ENCODE measurements at places on chromosomes 2 and 18.

DNA sequence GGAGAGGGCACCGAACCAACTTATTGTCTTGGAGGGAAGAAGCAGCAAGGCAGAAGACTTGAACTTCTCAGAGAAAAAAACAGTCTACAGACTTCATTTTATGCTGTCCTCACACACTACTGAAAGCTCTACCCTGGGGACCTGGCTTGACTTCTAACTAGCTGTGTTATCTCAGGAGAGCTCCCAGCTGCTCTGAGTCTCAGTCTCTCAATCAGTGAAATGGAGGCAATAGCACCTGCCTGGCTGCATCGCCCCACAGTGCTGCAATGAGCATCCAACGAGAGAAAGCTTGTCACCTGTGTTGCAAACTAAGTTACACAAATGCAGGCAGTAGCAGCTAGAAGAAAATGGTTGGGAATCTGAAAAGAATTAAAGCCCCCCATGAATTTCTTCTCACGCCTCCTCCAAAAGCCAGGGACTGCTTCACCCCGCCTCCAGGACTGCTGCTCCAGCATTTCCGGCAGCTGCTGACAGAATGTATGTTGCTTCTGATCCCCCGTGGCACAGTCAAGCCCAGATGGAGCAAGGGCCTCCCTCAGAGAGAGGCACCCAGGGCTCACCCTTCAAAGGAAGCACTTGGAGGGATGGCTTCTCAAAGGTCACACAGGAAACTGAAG, 116.3 kb downstream of the BCL11A start:
- no peak for DNase-seq

DNA sequence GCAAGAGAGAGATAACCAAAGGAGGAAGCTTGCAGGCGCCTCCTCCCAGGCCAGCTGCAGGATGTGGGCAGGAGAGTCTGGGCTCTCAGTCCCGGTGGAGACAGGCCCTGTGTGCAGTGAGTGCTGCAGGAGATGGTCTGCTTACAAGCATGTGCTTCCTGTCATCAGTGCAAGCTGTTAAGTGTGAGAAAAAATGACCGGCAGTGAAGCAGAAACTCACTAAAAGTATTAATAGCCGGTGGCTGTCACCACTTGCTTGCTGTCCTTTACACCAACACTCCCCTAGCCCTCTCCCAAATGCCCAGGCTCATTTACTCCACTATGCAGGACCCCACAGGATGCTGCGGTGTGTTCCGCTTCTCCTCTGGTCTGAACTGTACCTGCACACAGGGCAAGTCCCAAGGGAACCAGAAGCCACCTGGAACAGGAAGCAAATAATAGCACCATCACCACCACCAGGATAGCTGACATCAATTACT, 435.6 kb upstream of the HS6ST1 start:
- DNase-seq = no peak

DNA sequence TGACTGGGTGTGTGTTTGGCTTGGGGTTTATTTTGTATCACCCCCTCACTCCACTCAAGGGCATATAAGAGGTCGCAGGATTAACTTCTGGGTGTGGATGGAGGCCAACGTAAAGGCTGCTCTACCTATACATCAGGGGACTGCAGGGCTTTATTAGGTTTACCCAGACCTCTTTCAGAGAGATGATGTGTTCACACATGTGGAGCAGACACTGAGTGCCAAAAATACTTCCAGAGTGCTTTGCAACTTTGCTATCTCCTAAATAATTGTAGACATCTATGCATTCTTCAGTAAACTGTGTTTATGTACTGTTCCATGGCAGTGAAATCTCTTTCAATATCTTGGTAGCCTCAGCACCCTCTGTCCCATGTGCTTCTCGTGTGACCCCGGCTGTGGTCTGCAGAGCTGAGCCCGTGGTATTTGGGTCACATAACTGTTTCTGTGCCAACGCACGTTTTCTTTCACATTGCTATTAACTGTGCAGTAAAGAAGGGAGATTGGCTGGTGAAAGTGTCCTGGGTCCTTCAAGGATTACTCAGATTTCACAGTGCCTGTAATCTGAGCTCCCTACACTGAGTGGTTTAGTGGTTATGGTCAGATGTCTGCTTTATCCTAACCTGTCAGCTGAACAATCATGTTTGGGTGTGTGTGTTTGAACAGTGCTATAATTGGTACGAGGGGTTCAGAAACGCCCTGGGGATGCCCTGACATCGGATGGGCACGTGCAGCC, 208.1 kb downstream of the VAPA start:
- DNase-seq = no peak

- DNase-seq = no peak
These were observed 253.1 kb downstream of the DYM start for GRCh38 chr18:49207361-49207760.

DNA sequence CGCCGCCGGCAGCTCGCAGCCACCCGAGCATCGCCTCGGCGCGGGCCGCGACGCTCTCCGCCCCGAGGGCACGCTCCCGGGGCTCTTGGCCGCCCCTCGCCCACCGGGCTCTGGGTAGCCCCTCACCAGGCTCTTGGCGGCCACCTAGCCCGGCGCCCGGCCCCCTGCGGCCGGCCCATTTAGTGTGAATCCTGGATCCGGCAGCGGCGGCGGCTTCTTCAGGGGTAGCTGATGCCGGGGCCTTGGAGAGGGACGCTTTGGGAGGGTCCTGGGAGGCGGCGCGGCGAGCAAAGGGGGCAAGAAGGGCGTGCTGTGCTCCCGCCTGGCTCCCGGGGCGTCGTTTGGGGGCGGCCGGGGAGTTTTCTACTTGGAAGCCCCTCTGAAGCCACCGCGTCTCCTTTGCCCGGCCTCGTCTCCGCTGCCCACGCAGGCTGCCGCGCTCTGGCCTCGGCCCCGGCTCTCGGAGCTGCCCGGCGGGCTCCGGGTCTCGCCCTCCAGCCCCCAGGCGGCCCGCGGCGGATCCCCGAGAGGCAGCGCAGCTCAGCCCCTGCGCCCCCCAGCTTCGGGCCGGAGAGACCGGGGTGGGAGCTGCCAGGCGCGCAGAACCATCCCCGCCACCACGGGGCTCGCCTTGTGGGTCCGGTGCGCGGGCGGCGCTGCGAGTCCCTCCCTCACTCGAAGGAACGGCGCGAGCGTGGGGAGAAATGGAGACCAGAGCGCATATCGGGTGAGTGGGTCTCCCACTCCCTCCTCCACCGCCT, 509 bp downstream of the PIEZO2 start:
- DNase-seq = no peak

DNA sequence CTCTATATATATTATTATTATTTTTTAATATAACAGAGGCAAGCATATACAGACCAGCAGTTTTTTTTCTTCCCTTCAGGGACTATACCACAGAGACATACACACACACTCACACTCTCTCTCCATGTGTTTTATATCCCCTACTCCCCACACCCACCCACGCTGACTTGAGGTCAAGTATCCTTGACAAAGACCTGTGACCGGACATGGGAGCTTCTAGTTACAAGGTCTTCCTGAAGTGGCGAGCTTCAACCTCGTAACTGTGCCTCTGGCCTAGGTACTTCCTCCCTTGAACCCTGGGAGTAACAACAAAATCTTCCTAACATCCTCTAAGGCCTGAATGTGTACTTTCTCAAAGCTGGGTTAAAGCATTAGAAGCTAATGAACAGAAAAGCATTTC, 52.5 kb downstream of the POLR1A start:
- DNase-seq = no peak

GRCh38 chr2:5729416-5729815, 37.2 kb downstream of the SOX11 start:
- DNase-seq = no peak

DNA sequence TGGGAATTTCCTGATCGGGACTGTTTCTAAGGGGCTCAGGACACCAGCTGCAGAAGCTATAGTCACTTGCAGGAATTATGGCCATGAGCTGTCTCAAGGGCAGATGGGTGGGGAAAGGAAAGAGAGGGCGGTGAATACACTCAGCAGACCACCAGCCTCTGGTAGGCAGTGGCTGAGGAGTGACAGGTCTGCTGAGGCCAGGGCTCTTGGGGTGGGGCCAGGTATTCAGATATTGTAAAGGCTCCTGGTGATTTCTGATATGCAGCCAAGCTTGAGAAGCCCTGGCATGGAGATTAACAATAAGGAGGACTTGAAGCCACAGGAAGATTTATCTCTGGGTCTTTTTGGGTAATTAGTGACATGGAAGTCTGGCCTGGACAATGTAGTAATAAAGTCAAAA, 145.3 kb upstream of the AQP4 start:
- DNase-seq = no peak

DNA sequence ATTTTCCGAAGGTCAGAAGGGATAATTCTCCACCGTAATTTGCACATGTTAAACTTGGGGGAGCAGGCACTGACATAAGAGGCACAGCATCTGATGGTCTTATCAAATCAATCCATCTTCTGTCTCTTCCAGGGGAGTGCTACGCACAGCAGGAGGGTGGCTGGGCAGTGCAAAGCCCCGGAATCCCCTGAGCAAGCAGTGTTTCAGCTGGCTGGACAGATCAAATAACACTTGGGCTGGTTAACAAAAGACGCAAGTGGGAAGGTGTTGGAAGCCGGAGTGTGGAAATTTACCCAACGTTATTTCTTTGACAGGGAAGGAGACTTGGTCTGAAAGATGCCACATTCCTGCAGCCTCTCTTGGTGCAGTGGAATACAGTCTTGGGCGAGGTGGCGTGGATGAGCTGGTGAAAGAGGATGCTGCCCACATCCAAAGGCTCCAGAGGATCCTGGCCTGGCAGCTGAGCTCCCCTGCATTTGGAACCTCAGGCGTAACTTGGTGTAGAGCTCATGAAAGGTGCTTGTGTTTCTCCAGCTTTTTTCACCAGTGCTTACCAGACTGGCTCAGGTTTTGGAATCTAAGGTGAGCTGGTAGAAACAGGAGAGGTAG, 103.0 kb downstream of the MAPK4 start:
- no peak for DNase-seq

DNA sequence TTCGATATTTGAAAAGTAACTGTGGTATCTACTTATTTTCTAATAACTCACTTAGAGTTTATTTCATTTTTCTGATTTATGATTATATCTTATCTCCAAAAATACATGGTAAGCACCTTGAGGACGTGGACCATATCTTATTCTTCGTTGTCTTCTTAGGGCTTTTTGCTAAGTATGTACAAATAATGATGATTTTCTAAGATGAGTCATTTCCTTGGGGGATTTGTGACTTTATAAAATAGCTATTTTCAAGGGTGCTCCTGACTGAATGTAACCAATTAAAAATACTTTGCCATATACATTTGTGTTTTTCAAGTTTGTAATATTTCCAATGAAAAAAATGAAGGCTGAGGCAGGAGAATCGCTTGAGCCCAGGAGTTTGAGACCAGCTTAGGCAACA, 56.3 kb downstream of the GREB1L start:
- no peak for DNase-seq

Data from brain pericyte (primary cell).